AG08395 (cell line): ENCODE measurements at places on chromosomes 6 and 20.

- DNase-seq = no peak
Measured at GRCh38 chr6:110404607-110405006, 10.8 kb downstream of the DDO start.

GRCh38 chr6:55277646-55278045 is 49.6 kb upstream of the GFRAL start:
- no peak for DNase-seq

DNA sequence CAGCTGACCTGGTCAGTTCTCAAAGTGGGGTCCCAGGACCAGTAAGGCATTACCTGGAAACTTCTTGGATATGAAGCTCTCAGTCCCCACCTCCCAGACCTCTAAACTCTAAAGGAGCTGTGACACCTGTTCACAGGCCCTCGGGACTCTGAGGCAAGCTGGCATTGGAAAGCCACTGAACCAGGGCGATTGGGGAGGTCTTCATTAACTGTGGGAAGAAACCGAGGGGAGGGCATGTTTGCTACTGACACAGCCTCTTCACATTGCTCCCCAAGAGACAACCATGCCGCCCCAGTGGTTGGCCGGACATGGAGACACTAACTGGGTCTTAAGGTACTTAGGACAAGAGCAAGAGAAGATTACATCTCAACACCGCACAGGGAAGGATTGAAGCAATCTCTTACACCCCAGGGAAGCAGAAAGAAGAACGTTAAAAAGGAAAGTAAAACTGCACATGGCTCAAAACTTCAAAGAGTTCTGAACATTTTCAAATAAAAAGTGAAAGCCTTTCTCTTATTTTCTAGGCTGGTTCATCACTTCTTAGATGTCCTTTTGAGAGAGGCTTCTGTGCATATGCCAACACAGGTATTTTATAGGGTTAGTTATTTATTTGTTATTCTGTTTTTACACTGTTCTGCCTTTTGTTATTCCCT is 210.0 kb upstream of the CST7 start:
- DNase-seq = no peak

- DNase-seq = peak; percentile 64
Measured at GRCh38 chr20:51800060-51800871, 2.1 kb downstream of the SALL4 start.

- no peak for DNase-seq
Measured at GRCh38 chr6:98041056-98041455, 758.0 kb upstream of the MMS22L start.

GRCh38 chr6:21846541-21847451 is 253.2 kb downstream of the SOX4 start:
- DNase-seq = no peak

GRCh38 chr20:62282877-62283503 is 19.8 kb upstream of the ADRM1 start:
- no peak for DNase-seq

DNA sequence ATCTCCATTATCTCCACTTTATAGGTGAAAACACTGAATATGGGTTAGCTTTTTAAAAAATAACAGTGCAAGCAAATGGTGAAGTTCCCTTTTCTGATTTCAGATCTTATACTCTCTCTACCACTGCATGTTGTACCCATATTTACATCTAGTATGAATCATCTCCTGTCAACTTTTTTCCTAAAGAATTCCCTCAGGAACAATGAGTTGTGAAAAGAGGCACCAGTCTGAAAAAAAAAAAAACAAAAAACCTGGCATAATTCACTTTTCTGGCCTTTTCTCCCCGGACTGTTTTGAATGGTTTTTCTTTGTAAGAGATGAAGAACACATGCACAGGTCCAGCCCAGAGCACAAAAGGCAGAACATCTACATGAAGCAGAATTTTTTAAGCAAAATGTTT is 596.0 kb downstream of the COL12A1 start:
- DNase-seq = no peak

DNA sequence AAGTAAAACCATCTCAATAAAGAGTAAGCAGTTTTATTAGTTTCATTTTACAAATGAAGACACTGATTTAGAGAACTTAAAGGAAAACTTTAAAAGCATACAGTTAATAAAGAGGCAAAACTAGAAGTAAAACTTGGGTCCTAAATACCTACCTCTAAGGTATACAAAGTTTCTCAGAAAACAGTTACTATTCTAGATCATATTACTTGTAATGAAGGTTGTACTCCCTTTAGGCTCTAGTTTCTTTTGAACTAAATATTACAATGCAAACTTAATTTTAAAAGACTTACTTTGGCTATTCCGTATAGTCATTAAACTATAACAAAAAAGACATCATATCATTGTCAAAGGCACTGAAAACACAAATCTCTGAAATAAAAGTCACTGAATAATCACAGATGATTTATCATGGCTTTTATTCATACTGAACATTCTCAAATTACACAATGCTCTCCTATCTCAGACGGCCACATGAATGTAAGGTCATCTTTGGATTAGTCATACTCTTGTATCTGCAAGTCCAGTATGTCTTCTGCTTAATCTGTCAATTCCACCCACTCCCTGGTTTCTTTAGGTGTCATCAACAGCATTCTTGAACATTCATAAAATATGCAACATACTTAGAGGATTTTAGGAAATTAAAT is 361.6 kb upstream of the RUNX2 start:
- peak; percentile 38 for DNase-seq

- no peak for DNase-seq
Measured at GRCh38 chr20:52996658-52997057, 24.5 kb downstream of the TSHZ2 start.

DNA sequence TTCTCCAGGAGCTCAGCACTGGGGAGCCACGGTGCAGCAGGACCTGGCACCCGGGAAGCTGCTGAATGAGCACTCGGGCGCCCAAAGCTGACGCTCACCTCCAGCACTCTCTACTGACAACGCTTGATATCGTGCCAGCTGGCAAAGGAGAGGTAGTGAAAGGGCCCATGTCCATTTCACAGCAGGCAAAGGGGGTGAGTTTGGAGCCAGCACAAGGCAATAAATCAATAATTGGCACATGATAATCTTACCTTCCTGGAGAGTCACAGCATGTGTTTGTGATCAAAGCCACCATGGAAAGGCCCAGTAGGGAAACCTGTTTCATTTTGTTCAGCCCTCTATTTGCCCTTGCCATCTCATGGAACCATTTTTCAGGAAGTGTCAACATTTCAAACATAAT is 23.3 kb upstream of the SMIM26 start:
- DNase-seq = no peak

- peak; percentile 45 for DNase-seq
Measured at GRCh38 chr6:33279971-33280511, 3.1 kb downstream of the B3GALT4 start.

DNA sequence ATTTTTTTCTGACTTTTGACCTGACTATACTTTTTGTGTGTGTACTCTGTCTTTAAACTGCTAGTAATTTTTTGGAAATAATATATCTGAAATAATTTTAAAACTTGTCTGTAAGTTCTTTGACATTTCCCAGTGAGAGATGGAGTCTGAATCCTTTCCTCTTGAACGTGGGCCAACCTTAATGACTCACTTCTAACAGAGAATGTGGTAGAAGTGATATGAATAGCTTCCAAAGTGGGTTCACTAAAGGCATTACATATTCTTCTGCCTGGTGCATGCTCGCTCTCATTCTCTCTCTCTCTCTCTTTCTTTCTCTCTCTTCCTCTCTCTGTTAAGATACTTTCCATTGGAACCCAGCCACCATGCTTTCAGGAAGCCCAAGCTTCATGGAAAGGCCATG is 108.7 kb upstream of the FERMT1 start:
- DNase-seq = no peak

DNA sequence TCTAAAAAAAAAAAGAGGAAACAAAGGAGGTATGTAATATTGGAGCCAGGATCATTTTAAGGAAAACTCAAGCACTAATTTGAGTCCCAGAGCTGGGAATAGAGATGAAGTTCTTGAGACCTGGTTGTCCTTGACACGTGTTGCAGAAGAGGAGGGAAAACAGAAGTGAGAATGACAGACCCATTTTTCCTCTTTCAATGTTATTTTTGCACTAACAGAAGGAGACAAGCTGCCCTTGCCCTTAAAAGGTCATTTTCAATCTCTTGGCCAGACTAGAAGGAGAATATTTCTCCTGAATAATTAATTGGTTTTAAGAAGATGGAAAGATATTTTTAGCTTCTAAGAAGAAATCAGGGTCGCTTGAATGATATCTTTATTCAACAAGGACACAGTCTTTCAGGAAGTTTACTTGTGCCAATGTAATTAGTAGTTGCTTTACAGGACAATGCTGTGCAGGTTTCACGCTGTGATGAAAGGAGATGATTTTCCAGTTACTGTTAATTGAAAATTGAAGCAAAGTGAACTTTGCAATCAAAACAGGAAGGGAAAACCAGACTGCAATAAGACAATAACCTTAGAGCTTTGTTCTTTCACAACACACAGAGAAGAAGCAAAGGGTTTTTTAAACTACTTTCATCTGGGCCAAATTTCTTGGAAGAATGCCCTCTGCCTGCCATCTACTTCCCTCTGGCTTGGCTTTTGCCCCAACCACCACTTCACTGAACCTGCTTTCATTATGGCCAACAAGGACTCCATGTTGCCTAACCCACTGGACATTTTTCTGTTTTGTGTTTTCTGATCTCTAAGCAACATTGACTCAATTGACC is 107.8 kb upstream of the SHLD1 start:
- peak; percentile 46 for DNase-seq

DNA sequence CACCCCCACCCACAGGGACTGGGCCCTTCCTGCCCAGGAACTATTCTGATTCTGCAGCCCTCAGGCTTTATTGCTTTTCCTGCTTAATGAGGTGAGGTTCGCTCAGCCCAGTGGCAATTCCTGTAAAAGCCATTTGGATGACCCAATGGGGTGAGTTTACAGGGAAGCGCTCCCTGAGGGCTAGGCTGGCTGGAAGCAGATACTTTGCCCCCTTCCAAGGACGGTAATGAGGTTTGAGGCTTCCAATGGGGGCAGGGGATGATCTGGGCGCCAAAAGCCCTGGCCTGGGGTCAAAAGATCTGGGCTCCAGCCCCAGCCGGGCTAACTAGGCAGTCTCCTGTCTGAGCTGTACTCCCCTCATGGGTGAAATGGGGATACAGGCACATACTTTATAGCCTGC is 41.8 kb downstream of the RIPOR3 start:
- no peak for DNase-seq

GRCh38 chr6:20789162-20789561 is 254.9 kb downstream of the CDKAL1 start:
- DNase-seq = no peak

GRCh38 chr6:108699290-108700041 is 138.7 kb downstream of the FOXO3 start:
- DNase-seq = no peak

GRCh38 chr6:149567194-149567586 is 1.0 kb downstream of the GINM1 start:
- DNase-seq = no peak

- DNase-seq = no peak
Measured at GRCh38 chr6:150046943-150047342, 21.6 kb upstream of the RAET1L start.

DNA sequence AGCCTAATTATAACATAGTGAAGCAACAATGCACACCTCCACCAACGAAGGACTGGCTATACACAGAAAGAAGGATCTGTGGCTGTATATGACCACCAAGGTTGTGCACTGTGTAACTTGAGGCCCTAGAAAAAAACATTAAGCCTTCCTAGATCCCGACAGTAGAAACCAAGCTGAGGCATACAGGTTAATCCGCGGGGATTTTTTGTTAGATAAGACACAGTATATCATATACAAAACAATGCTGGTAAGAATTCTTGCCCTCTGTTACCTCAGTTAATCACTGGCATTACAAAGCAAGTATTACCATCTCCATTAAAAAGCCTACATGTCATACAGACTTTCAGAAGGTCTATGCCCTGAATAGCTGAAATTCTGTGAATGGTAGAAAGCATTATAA is 228.8 kb downstream of the TBC1D32 start:
- DNase-seq = no peak

DNA sequence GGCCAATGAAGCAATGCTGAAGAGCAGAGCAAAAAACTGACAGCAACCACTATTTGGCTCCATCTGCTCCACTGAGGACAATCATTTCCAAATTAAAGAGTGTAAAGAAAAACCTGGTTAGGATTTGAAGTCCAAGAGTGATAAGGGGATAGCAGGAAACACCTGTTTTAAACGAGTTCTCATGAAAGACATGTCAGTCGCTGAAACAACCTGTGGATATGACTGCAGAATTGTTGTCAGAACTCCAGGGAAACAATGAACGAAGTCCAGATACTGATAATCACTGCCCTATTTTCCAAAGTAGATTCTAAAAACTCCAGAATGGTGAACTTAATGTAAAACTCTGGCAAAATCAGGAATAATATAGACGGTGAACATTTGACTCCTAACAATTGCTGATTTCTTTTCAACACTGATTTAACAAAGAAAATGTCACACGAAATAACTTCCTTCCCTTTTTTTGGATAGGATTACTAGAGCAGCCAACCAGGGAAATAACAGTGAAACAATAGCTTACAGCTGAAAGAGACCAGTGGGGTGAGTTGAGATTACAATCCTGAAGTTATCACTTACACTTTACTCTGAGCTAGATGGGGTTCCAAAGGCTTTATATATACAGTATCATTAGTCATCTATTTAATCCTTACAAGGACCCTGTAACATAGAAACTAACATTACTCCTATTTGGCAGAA is 83.7 kb downstream of the ELOVL5 start:
- DNase-seq = no peak

GRCh38 chr6:28167068-28167467 is 25.4 kb downstream of the ZKSCAN8 start:
- peak; percentile 38 for DNase-seq

DNA sequence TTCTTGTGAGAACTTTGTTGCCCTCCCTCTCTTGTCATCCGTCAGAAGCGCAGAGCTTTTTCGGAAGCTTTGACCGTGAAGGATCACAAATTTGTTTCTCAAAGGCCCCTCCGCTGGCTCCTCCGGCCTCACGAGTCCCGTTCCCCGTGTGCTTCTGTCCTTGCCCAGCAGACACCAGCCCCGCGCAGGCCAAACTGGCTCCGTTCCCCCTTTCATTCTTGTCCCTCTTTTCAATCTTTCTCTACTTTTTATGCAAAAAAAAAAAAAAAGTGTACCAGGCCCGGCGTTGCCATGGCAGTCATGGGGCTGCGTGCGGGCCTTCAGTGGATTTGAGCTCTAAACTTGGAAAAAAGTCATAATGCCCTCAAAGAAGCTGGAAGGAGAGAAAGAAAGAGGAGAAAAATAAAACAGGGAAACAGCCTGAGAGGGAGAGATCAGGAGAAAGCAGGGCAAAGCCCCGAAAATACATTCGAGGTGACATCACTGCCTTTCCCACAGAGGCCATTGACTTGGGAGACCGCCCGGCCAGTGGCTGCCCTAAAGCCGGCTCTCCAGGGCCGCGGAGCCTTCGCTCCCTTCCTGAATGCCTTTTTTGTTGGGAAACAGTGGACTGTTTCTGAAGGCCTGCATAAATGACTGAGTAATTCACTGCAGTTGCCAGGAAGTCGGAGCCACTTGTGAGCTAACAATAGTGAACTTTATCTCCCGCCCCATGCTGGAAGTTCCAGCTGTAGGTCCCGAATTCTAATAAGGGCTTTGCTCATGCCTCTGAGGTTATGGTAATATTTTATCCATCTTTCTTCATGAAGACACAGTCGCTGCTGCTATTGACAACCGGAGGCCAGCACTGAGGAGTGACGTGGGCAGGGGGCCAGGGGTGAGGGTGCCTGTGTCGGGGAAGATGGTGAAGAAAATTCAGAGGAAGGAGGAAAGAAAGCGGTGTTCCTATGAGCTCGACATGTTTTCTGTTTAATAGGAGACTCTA is 670.9 kb downstream of the QKI start:
- peak; percentile 81 for DNase-seq

- no peak for DNase-seq
Measured at GRCh38 chr6:134046054-134046453, 6.4 kb downstream of the SLC2A12 start.
